ENCODE measurements at places on chromosomes 7 and 10. TPM values are rescaled to one million over a fixed set of nuclear protein-coding genes. Genes with fewer than 3 reads are reported as not detected.

Gene PSD
- total RNA-seq: 5.3 TPM

Gene OPN4
- total RNA-seq: not detected

Gene OR2A1
- under 0.01 TPM for total RNA-seq

Gene FAM25G
- not detected for total RNA-seq

Gene CALML5
- total RNA-seq: not detected

Gene SORCS3
- total RNA-seq: not detected

Gene GPR26
- total RNA-seq: not detected

Gene HTR7
- 0.77 TPM for total RNA-seq

Gene CYP3A5
- 12.4 TPM for total RNA-seq

Gene NCAPG2
- 10.9 TPM for total RNA-seq

Gene AGAP9
- 2.8 TPM for total RNA-seq

Gene CALHM1
- total RNA-seq: not detected

Gene LOXL4
- 52.6 TPM for total RNA-seq

Gene CPA2
- under 0.01 TPM for total RNA-seq

Gene CPVL
- 0.51 TPM for total RNA-seq

Gene TAS2R5
- 1.0 TPM for total RNA-seq

Gene LRRC17
- total RNA-seq: 12.6 TPM

Gene LGI1
- total RNA-seq: not detected

Gene ELMO1
- 1.5 TPM for total RNA-seq

Gene IFIT1B
- total RNA-seq: not detected

Gene LRRD1
- total RNA-seq: 0.17 TPM

Gene TES
- total RNA-seq: 17.7 TPM

Gene HOXA13
- total RNA-seq: not detected

Gene ZNF467
- total RNA-seq: 1.0 TPM

Gene EGR2
- 2.1 TPM for total RNA-seq

Gene NKX1-2
- total RNA-seq: not detected

Gene ATG9B
- under 0.01 TPM for total RNA-seq

Gene GHRHR
- not detected for total RNA-seq

Gene NAT16
- total RNA-seq: not detected

Gene C7orf57
- total RNA-seq: not detected

Gene TFAM
- 19.5 TPM for total RNA-seq

Gene GPR37
- total RNA-seq: 20.6 TPM

Gene KNDC1
- total RNA-seq: 0.50 TPM

Gene RET
- 0.77 TPM for total RNA-seq

Gene ACSL5
- total RNA-seq: 1.7 TPM

Gene FAM221A
- total RNA-seq: 5.1 TPM

Gene ANKRD61
- total RNA-seq: 0.26 TPM

Gene ZNF425
- 4.6 TPM for total RNA-seq

Gene TEX36
- not detected for total RNA-seq

Gene CHRM2
- 7.9 TPM for total RNA-seq

Gene ZNF804B
- total RNA-seq: not detected

Gene BMPER
- 12.2 TPM for total RNA-seq

Gene FAM180A
- 24.4 TPM for total RNA-seq

Gene GJD4
- 0.17 TPM for total RNA-seq

Gene OIT3
- total RNA-seq: under 0.01 TPM

Gene WNT8B
- not detected for total RNA-seq

Gene OR9A2
- total RNA-seq: not detected

Gene EN2
- total RNA-seq: not detected

Gene STEAP1
- total RNA-seq: 69.9 TPM

Gene GJC3
- not detected for total RNA-seq

Gene GIMAP7
- not detected for total RNA-seq

Gene MYO1G
- under 0.01 TPM for total RNA-seq

Gene TMEM273
- not detected for total RNA-seq

Gene PDZD7
- 1.3 TPM for total RNA-seq

Gene GRM3
- not detected for total RNA-seq
